ENCODE measurements at places on chromosomes 1 and 21.

- no peak for DNase-seq
Observed at GRCh38 chr21:44054710-44055109, 42.6 kb downstream of the TRAPPC10 start.

- DNase-seq = no peak
Observed at GRCh38 chr1:185263780-185264179, 53.3 kb downstream of the IVNS1ABP start.

- DNase-seq = no peak
Observed at GRCh38 chr1:66278260-66279021, 255.5 kb upstream of the SGIP1 start.

DNA sequence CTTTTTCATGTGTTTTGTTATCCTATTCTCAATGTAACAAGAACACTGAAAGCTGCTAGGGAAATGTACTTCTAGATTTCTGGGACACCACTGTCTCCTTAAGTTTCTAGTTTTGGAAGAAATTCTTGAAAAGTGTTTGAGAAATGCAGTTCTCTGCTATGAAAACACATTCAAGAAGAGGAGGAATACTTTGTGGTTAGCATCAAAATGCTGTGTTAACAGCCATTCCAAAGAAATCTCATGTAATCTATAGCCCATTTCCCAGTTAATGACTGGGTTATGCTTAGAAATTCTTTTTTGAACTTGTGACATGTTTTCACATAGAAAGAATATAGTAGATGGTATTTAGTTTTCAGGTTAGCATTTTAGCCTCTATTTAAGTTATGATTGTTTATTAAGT lies 6.0 kb downstream of the RAVER2 start:
- no peak for DNase-seq

DNA sequence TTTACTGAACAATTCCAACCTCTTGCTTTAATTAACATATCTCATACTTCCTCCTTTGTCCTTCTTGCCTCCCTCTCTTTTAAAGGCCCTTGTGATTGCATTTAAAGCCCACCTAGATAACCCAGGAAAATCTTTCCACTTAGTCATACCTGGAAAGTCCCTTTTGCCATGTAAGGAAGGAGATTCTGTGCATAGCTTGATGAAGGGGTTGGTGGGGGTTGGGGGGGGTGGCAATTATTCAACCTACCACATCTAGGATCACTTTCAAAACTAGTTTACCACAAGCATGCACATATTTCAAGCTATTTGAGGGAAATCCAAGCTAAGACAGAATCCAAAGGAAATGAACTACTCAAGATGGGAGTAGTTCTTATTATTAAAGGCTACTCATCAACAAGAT lies 249.1 kb upstream of the PTBP2 start:
- no peak for DNase-seq

GRCh38 chr1:19068639-19069276 lies 112.3 kb upstream of the IFFO2 start:
- no peak for DNase-seq

DNA sequence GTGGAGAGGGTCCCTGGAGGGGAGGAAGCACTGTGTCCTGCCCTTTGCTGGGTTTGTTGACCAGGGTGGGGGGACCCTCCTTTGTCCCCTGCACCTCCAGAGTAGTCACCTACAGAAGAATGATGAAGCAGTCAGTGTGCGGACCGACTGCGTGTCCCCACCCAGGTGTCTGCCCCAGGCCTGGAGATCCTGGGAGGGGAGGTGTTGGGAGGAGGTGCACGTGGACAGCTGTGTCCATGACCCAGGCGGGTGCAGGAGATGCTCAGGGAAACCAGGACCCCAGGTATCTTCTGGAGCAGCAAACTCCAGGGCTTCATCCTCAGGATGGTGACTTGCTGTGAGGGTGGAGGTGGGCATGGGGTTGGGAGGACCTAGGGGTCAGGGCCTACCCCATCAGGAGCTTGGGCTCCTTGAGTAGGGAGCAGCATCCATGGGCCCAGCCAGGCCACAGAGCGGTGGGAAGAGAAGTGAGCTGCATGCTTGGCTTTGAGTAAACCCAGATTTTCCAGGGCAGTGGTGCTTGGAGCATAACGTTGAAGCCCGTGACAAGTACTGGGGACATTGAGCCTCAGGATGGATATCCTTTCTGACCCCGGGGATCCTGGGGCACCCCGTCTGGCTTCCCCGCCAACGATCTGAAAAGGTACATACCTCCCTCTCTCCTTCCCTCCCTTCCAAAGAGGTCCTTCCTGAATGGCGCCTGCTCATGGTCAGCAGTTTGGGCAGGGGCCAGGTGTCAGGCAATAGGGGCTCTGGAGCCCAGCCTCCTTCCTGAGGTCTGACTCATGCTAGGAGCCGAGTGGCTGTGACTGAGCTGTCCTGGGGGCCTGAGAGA lies 13.7 kb downstream of the ACTRT2 start:
- no peak for DNase-seq

DNA sequence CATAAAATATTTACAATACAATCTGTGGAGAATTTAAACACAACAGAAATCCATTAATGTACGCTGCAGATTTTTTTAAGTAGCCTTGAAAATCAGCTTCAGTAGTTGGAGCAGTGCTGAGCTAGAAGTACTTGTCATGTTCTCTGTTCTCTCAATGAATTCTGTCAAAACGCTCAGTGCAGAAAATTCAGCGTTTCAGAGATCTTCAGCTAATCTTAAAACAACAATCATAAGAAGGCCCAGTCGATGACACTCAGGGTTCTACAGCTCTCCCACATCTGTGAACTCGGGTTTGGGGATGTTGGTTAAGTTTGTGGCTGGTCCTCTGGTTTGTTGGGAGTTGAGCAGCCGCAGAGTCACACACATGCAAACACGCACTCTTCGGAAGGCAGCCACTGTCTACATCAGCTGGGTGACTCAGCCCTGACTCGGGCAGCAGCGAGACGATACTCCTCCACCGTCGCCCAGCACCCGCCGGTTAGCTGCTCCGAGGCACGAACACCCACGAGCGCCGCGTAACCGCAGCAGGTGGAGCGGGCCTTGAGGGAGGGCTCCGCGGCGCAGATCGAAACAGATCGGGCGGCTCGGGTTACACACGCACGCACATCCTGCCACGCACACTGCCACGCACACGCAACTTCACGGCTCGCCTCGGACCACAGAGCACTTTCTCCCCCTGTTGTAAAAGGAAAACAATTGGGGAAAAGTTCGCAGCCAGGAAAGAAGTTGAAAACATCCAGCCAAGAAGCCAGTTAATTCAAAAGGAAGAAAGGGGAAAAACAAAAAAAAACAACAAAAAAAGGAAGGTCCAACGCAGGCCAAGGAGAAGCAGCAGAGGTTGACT lies 161.2 kb downstream of the RUNX1 start:
- DNase-seq = peak; percentile 56

- no peak for DNase-seq
Observed at GRCh38 chr1:29679316-29679715, 443.0 kb downstream of the PTPRU start.

GRCh38 chr1:17511188-17511587 lies 28.3 kb upstream of the ARHGEF10L start:
- no peak for DNase-seq

- DNase-seq = no peak
Observed at GRCh38 chr1:12314333-12314903, 84.6 kb downstream of the VPS13D start.

- DNase-seq = no peak
Observed at GRCh38 chr21:35147439-35147838, 98.3 kb upstream of the RUNX1 start.

GRCh38 chr1:166273618-166274017 lies 106.8 kb upstream of the FAM78B start:
- no peak for DNase-seq

DNA sequence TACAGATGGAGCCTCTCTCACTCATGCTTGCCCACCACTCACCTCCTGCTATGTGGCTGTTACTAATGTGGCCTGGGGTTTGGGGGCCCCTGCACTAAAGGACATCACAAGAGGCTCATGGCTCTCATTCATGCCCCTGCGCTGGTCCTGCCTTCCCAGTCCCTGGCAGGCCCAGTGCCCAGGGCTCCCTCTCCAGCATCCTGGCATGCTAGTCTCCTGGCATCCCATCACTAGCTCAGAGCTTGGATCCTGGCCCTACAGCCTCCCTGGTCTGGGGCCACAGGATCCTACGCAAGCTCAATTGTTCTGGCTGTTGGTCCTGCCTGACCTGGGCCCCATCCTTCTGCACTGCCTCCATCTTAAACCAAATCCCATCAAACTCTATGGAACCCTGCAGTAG lies 685.4 kb downstream of the PTPRU start:
- DNase-seq = no peak

- no peak for DNase-seq
Observed at GRCh38 chr1:169821500-169821899, 26.8 kb upstream of the METTL18 start.

DNA sequence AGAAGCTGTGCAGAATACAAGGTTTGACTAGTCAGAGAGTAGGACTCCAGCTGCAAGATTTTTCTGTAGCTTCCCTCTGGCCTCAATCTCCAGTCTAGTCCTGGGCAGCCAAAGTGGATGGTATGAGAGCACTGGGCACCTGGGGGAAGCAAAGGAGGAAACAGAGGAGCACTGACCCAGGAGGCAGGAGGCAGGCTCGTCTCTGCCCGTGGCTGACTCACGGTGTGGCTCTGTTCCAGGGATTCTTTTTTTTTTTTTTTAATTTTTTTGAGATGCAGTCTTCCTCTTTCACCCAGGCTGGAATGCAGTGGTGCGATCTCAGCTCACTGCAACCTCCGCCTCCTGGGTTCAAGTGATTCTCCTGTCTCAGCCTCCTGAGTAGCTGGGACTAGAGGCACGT lies 4.1 kb upstream of the NPPB start:
- DNase-seq = no peak
